ENCODE measurements at places on chromosomes 11 and 22. TPM values are rescaled to one million over a fixed set of nuclear protein-coding genes. Genes with fewer than 3 reads are reported as not detected.

GRCh38 chr11:12202661-12203310 lies 92.4 kb downstream of the MICAL2 start:
- no peak for DNase-seq
- peaks cover 33% of the 10 kb centered on the region for H3K4me1 ChIP-seq
- peaks cover 3% of the 10 kb centered on the region for H3K27me3 ChIP-seq

GRCh38 chr11:35717520-35717919 lies 54.9 kb downstream of the TRIM44 start:
- no peak for DNase-seq
- peaks cover 3% of the 10 kb centered on the region for H3K27me3 ChIP-seq
- H3K4me3 ChIP-seq: no peak overlapping the region
- H3K36me3 ChIP-seq: peaks cover 7% of the 10 kb centered on the region
- no peak overlapping the region for H3K27ac ChIP-seq

The GGT5 gene
- total RNA-seq: 1.6 TPM

The SYT7 gene
- 9.7 TPM for total RNA-seq

The NCAM1 gene
- 21.9 TPM for total RNA-seq
